Activated naive CD8-positive, alpha-beta T cell treated with anti-CD3 and anti-CD28 coated beads, Interleukin-2, amount 10 ng/mL, durations not matched to agents 7 days and 5 days (primary cell): ENCODE measurements at places on chromosomes 3 and 15.

DNA sequence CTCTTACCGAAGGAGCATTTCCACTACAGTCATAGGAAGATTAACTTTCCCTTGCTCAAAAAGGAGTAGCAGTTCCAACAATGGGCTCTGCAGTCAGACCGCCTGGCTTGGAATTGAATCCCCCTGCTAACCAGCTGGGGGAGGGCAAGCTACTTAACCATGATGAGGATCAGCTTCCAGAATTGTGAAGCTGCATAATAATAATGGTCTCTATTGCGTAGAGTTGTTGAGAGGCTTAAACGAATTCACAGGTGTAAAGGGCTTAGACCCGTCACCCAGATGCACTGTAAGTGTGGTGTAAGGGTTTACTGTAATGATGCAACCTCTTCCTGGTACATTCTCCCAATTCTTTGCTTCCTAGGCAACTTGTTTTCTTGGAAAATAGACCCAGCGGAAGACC is 185.2 kb upstream of the RGMA start:
- no peak for DNase-seq

- no peak for DNase-seq
These were observed 16.4 kb downstream of the HEG1 start for GRCh38 chr3:125039131-125040100.

DNA sequence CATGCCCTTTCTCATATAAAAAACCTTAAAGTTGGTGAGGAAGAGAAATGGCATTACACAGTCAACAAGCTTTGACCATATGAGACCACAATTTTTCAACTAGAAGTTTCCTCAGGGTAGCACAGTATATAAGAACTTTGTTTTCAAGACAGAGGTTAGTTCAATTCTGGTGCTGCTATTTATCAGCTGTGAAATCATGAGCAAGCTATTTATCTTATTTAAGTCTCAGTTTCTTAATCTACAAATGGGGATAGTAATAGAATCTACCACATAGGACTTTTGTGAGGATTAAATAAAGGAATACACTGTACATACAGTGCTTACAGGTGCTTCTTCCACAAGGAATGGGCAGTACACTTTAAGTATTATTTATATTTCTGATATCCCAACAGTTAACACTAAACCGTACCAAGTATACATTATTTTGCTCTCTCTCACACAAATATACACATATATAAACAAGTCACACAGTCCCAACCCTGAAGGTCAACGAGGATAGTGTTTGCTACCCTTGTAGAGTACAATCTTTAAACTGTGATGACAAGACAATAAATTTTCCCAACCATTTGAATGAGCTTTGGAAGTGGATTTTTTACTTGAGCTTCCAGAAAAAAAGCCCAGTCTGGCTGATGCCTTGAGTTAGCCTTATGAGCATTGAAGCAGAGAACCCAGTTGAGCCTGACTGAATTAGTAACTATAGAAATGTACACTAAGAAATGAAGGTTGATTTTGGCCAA is 178.8 kb downstream of the TNIK start:
- DNase-seq, result no peak

DNA sequence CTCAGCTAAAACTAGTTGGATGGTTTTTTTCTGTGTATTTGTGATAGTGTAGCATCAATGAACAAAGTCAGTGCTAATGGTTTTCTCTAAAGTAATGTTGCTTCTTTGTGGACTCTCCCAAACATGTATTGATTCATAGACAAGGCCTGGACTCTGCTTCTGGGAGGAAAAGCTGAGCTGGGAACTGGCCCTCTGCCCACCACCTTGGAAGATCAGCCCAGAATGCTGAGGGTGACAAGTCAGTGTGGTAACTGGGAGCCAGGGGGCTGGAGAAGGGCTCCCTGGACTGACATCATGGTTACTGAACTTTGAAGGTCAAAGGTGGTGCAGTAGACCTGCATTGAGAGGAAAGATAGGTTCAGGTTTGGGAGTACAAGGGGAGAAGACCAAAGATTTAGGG is 3.0 kb downstream of the ARHGAP31 start:
- no peak for DNase-seq

- no peak for DNase-seq
These were observed 27.4 kb downstream of the NKIRAS1 start for GRCh38 chr3:23889386-23889785.

GRCh38 chr15:29921130-29921601 is 98.9 kb upstream of the TJP1 start:
- DNase-seq, result no peak

DNA sequence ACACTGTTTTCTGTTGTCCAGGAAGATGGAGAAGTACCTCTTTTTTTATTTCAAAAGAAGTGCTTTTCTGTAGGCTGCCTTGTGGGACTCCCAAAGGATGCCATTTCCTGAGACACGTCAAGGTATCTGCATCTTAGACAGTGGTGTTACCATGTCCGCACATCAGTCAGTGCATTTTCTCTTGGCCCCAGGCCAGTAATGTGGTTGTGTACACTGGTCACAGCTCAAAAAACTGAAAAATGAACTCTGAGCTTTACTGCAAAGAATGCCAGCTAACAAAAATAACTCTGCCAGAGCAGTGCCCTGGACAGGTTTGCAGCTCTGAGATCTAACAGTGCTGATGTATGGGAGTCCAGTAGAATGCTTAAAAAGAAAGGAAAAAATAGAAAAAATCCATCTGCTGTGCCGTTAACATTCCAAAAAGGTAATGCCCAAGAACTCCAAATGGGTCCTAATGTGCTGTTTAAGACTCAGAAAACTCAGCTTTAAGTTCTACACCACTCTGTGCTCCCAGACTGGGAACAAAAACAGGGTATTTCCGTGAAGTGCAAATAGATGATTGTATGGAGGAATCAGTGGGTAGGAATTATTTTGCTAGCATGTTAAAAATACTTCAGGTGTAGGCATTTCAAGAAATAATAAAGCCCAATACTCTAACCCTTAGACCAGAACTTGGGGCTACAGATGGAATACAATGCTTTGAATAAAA is 315.9 kb downstream of the FEZF2 start:
- DNase-seq, result no peak
